ENCODE measurements at places on chromosomes 11 and 22. TPM values are rescaled to one million over a fixed set of nuclear protein-coding genes. Genes with fewer than 3 reads are reported as not detected.

OR52H1 gene
- total RNA-seq, result 0.20 TPM

DNA sequence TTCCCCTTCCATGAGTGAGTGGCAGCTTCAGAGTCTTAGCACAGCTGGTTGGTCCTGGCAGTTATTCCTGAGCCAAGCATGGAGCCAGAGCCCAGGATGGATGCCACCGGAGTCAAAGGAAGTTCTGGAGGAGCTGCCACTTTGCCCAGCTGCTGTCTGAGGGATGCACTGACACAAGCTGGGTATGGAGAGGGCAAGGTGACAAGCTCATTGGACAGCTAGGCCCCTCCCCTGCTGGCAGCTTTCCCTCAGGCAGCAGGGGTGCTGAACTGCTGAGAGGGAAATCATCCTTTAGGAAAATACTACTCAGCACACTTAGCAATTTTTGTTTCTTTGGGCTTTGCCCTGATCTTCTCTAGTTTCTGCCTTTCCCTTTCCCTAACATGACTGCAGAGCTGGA lies 99.3 kb upstream of the SESN3 start:
- no peak for DNase-seq

DNA sequence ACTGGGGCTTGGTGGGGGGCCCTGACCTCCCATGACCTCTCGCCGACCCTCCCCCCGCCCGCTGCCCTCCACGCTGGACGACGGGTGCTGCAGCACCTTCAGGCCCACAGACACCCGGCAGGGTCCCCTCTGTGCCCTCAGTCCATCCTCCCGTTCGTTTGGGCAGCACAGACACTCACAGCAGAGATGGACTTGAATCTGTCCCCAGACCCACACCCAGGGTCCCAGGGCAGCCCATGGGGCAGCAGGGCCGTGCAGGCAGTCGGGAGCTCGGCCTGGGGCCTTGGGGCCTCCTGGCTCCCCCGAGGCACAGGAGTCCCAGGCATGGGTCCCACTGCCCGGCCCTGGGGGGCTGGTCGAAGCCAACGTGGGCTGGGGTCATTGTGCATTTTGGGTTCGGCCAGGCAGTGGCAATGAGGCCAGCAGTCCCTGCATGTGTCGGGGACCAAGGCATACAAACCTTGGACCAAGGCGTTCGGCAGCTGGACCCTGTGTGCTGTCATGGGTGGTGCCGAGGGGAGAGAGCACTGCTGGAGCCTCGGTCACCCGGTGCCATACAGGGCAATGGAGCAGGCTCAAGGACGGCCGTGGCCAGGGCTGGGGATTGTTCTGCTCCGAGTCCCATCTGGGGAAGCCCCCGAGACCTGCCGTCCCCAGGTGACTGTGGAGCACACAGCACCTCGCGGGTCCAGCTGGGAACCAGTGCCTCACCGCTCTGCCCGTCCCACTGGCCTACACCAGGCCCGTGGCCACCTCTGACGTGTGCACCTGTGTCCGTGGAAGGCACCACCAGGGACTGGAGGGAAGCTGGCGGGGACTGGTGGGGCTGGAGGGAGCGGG lies 19.3 kb upstream of the BRSK2 start:
- DNase-seq, result no peak

- no peak for DNase-seq
Measured at GRCh38 chr11:78833237-78833636, 258.6 kb upstream of the NARS2 start.

DNA sequence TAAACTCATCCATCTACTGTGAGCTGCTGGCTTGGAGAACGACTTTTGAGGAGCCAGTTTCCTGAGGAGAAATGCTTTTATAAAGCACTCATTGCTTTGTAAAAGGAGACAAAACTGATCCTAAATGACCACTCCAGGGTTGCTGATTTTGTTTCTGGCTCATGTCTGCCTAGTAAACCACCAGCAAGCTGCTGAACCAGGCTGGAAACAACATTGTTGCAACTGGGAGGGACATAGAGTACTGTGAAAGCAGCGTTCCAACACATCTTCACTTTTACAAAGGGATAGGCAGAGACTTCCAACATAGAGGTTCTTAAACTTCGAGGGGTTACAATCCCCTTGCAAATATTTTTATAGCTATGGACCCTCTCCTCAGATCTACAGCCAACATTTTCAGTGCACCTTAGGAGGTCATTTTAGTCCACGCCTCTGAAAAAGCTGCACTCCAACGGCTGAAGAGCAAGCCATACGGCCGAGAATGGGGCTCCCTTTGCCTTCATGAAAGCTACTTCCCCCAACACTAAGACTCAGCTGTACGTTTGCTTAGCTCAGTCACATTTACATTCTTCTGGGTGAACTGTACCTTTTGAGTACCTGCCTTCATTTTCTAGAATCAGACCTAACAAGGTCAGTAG lies 54.7 kb downstream of the PANX1 start:
- DNase-seq, result no peak

DNA sequence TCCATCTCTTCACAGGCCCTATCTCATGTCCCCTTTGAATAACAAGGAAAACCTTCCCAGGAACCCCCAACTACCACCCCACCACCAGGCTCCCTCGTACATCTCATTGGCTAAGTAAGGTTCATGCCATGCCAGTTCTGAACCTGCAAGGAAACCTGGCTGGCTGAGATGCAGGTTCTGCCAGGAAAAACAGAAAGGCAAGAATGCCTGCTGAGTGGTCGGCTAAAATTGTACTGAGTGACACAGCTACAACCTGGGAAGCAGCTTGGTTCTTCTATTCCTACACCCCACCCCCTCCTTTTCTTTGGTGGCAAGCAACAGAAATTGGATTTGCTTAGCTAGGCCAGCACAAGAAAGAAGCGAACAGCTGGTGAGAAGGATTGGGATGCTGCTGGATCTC lies 36.1 kb upstream of the TSPAN18 start:
- no peak for DNase-seq

GRCh38 chr22:48089601-48090331 lies 1327.3 kb downstream of the TBC1D22A start:
- DNase-seq, result peak; percentile 13
